ENCODE measurements at places on chromosomes 16 and 17. TPM values are rescaled to one million over a fixed set of nuclear protein-coding genes. Genes with fewer than 3 reads are reported as not detected.

The CLEC18B gene
- 0.37 TPM for total RNA-seq

The NTN1 gene
- total RNA-seq = 1.3 TPM

The ARHGAP23 gene
- total RNA-seq = 96.3 TPM

The TMED6 gene
- total RNA-seq = 0.31 TPM

The DNAH3 gene
- total RNA-seq = 0.24 TPM

The MAZ gene
- 414 TPM for total RNA-seq

The HOXB9 gene
- total RNA-seq = not detected

The LGALS9 gene
- 2.5 TPM for total RNA-seq

The CLEC3A gene
- not detected for total RNA-seq

The KRT28 gene
- not detected for total RNA-seq

The KCNH4 gene
- not detected for total RNA-seq

The PRSS36 gene
- 0.72 TPM for total RNA-seq

The EFCAB13 gene
- 1.6 TPM for total RNA-seq
